Uterus (tissue), 4 donors: ENCODE measurements at places on chromosomes 5 and 9. TPM values are rescaled to one million over a fixed set of nuclear protein-coding genes. Genes with fewer than 3 reads are reported as not detected.
A peak's percentile ranks its signal among the peaks of the same experiment; 100 is the strongest.

The CARD9 gene
- total RNA-seq = 2.9 TPM

DNA sequence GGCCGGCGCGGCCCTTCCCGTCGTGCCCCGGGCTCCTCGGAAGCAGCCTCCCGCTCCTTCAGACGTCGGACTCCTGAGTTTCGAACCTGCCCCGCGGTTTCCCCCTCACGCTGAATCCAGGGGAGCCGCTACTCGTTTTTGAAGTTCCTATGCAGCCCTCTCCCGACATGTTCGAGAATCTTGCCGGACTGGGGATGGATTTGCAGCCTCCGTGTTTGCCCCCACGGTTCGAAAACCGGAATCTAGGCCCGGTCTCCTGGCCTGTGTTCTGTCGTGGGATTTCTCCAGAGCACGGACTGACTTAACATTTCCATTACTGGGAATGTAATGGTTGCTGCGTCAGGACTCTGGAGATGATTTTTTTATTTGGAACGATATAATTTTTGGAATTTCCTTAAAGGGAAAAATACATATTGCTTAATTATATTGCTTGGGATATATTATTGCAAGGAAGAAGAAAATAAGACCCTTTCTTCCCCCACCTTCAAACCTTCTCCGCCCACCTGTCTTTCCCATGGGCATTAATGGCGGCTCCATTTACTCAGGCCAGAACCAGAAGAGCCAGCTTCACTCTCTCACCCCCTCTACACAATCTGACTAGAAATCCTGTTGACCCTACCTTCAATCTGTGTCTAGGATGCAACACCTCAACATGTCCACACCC lies 8.5 kb upstream of the MGAT1 start:
- DNase-seq = no peak

GRCh38 chr5:143093452-143094086 lies 309.9 kb downstream of the NR3C1 start:
- DNase-seq = no peak

DNA sequence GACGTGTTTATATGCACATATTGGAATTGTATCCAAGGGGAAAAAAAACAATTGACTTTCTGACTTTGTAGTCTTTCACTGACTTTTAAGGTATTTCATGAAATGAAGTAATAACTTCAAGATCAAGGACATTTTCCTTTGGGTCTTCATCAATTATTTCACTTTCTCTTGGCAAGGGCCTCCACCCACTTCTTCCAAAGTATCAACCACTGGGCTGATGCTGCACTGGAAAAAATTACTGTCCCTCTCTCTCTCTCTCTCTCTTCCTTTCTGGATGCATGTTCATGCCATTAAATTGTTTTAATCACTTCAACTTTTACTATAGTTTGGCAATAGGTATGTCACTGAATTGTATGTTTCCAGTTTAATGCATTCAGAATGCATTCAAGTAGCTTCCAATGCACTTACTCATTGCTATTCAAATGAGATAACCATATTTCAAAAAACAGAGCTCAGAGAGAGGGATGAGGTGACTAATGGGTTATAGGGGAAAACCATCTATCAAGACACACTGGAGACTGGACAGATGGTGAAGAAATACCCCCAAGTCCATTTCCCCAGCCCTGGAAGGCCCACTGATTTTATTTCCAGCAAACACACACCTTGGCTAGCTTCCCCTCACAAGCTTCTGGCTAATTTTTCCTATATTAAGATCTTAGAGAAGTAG lies 585.3 kb downstream of the EBF1 start:
- DNase-seq = no peak

DNA sequence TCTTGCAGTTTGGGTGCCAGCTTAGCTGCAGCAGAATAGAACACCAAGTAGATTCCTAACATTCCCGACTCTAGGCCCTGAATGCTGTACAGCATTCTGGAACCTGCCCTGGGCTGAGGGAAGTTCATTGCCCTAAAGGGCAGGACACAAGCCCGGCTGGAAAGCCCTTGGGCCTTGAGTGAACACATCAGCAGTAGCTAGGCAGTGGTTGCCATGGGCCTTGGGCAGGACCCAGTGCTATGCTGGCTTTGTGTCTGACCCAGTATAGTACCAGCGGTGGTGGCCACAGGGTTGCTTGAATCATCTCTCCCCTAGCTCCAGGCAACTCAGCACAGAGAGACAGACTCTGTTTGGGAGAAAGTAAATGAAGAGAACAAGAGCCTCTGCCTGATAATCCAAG lies 137.8 kb downstream of the AGTPBP1 start:
- DNase-seq = no peak

- no peak for DNase-seq
These were observed 28.6 kb upstream of the CTNNA1 start for GRCh38 chr5:138724470-138725146.

DNA sequence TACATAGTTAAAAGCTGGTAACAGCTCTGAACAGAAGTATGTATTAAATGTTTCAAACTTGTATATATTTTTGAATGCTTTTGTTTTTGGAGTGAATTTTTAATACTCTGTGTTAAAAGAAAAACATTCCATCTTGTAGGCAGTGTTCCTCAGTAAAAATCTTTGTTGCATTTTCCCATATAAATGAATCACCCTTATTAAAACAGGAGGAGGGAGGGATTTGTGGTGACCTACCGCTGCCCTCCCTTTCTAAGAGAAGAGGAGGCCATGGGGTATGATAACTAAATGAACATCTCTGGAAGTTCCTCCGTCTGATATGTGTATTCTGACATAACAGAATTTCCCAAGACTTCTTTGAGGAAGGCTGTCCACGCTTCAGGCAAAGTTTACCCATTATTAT lies 53.4 kb downstream of the INIP start:
- DNase-seq = no peak

DNA sequence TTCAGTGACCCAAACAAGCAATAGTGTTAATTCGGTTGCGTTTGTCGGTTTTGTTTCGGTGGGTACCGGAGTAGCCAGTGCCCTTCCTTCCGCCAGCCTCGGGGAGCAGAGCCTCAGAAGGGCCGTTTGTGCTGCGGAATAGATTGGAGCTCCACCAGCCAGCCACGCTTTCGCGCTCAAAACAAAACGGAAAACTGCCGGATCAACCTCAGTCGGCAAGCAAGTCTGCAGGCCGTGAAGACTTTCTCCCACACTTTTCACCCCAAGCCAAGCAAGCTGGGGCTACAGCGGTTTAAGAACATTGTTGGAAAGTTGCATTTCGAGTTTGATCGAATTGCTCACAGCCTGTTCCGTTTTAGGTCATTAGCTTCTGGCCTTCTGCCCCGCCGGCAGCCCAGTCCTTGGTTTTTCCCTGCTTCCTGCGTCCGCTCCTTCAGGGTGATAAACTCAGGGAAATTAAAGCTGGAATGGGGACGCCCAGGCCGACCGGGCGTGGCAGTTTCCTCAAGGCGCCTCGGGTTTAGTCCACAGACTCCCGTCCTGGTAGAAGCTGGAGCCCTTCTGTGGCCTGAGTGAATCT lies 803 bp upstream of the CCNO start:
- DNase-seq = no peak

DNA sequence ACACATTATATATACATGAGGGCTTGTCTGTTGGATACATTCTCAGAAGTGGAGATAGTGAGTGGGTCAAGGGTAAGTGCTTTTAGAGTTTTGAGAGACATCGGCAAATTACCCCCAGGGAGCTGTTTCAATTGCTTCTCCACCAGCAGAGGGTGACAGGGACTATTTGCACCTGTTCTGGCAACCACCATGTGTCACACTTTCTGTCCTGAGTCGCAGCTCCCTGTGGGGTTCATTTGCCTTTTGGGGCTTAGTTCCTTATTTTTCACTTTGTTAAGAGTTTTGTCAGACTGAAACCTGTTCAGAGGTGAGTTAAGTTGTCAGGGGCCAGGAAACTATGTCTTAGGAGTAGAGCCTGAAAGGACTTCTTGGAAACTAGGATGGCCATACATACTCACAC lies 20.1 kb upstream of the SLC36A1 start:
- DNase-seq = no peak

- DNase-seq = no peak
These were observed 43.4 kb upstream of the KIAA1958 start for GRCh38 chr9:112443200-112443599.

DNA sequence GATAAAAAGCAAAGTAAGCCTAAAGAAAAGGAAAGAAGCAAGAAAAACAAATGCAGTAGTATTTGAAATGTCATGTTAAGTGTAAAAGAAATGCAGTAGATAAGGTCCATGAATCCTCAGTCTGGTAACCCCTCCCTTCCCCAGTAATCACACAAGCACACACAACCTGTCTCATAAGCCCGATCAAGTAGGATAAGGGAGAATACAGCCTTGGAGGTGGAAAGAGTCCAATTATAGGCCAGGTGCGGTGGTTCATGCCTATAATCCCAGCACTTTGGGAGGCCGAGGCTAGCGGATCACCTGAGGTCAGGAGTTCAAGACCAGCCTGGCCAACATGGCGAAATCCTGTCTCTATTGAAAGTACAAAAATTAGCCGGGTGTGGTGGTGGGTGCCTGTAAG lies 117.9 kb downstream of the GADD45G start:
- DNase-seq = no peak

GRCh38 chr5:172688349-172689217 lies 47.5 kb downstream of the NEURL1B start:
- DNase-seq = no peak

GRCh38 chr5:51043745-51044144 lies 339.5 kb upstream of the ISL1 start:
- DNase-seq = no peak

DNA sequence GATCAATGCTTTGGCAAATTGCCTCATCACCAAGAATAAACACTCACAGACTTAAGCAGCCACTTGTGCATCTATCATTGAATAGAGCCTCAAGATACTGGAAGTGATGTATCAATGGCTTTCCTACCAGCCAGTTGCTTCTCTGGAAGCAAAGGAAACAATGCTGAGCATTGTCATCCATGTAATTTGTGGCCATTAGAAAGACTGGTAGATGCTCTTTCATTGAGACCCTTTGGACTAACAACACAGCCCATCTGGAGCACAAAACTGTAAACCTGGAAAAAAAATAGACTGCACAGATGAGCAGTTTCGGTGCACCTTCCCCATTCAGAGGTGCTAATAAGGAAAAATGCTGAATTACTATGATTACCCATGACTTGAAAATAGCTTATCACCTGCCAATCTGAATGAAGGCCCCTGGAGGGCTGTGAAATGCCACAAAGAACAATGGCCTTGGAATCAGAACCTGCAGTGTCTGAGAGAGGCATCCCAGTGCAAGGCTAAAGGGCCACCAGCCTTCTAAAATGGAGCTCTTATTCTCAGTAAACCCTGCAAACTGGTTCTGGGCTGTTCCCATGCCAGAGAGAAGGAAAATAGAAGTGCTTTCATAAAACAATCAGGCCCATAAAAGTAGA lies 127.5 kb downstream of the RFK start:
- no peak for DNase-seq

The SPINK4 gene
- total RNA-seq = not detected

GRCh38 chr5:81606150-81606549 lies 144.7 kb downstream of the SSBP2 start:
- no peak for DNase-seq

DNA sequence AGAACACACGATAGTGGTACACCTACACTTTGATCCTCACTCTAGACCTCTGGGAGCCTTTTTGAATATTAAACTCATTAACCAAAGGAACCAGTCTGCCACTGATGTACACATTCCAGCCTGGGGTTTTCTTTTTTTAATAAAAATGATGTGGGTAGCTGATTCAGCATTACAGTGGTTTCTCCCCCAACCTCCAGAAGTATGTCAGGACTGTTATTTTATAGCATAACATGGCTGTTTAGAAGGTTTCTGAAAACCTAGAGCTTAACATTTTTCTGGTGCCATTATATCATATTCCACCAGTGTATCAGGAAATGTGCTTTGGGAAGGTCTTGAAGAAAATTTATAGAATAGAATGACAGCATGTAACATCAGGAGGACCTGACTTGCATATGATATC lies 540.9 kb upstream of the WWC1 start:
- DNase-seq = no peak

GRCh38 chr5:36026706-36027465 lies 35.7 kb upstream of the UGT3A1 start:
- no peak for DNase-seq

GRCh38 chr9:115208501-115208900 lies 90.5 kb upstream of the TNC start:
- no peak for DNase-seq

DNA sequence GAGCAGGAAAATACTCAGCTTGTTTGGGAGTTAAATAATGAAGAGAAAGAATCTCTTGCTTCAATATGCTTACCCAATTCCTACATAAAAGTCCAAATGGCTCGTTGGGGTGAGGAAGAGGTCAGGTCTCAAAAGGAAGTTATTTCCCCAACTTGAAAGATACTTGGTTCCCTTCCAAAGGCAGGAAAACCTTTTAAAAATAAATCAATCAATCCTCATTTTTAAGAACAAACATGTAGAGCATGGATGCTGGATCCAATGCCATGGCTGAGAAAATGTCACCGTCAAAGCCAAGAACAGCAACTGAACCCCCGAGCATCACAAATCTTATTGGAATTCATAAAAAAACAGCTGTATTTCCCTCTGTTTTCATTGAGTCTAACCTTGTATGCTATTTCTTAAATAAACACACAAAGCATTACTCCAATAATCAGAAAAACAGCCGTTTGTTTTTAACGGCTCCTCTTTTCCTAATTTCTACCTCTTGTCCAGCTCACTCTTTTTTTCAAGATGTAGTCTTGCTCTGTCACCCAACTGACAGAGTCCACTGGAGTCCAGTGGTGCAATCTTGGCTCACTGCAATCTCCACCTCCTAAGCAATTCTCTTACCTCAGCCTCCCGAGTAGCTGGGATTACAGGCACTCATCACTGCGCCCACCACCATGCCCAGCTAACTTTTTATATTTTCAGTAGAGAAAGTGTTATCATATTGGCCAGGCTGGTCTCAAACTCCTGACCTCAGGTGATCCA lies 140.7 kb downstream of the GNA14 start:
- no peak for DNase-seq

DNA sequence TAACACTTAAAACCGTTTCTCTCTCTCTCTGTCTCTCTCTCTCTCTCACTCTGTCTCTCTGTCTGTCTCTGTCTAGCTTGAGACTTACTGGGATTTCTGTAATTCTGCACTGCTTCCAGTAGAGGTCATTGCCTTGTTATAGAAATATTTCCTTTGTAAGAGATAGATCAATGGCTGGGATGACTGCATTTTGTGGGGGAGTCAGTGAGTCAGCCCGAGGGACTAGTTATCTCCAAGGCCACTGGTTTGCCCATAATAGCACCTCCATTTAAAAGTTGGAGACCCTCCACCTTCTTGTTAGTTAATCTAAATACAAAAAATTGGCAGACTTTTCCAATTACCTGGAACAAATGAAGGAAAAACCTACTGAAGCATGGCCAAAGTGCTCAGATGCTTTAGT lies 547.2 kb downstream of the LRRC70 start:
- no peak for DNase-seq

GRCh38 chr5:180830253-180831138 lies 27.9 kb upstream of the MGAT1 start:
- peak; percentile 63 for DNase-seq

The SELENOP gene
- 519 TPM for total RNA-seq

DNA sequence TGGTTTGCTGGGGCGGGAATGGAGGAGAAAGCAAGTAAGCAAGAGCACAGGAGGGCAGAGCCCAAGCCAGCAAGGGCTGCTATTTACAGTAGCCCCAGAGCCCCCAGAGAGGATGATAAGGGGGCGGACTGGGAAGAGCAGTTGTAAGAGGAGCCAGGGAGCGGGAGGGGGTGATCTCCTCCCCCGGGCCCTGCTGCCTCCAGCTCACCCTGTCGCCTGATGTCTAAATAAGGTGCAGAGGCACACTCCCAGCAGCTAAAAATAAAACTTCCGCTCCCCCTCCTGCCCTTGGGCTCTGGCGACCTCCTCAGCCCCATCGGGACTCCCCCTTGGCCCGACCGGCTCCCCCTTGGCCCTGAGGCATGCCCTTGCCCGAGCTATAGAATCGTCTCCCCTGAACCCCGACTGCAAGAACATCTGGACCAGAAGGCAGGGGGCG lies 14.4 kb upstream of the CCDC69 start:
- DNase-seq = peak; percentile 60
